ENCODE measurements at places on chromosomes 4 and X. TPM values are rescaled to one million over a fixed set of nuclear protein-coding genes. Genes with fewer than 3 reads are reported as not detected.

DCAF12L2 gene
- total RNA-seq: 0.11 TPM

ZNF674 gene
- 6.8 TPM for total RNA-seq

TRIML2 gene
- total RNA-seq: not detected

CD38 gene
- 0.11 TPM for total RNA-seq

EVC2 gene
- total RNA-seq: 16.2 TPM

ADRA2C gene
- 0.65 TPM for total RNA-seq

FAM47B gene
- not detected for total RNA-seq

ANOS1 gene
- total RNA-seq: 22.7 TPM

CXorf49 gene
- total RNA-seq: not detected

RTL5 gene
- total RNA-seq: 1.1 TPM

All from articular chondrocyte of knee joint (primary cell).